ENCODE measurements at places on chromosomes 2 and 18. TPM values are rescaled to one million over a fixed set of nuclear protein-coding genes. Genes with fewer than 3 reads are reported as not detected.

DNA sequence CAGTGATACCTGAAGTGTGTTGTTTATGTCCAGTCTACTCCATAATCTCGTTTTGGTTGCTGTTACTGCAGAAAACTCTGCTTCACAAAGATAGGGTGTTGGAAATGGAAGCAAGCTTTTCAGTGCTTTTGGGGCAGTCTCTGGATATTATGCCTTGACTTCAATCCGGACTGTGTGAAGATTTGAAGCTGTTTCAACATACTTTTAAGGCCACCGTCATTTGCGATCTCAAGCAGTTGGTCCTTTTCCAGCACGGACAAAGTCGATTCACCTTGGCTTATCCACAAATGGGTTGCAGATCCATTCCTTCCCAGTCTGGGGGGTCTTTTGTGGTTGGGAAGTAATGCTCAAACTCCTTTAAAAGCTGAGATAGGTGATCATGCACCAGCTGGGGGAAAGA lies 20.4 kb downstream of the RBKS start:
- no peaks in the 10 kb centered on the region for H3K4me1 ChIP-seq
- no peak overlapping the region for H3K4me3 ChIP-seq
- DNase-seq = no peak
- no peaks in the 10 kb centered on the region for H3K36me3 ChIP-seq
- no peaks in the 10 kb centered on the region for H3K27me3 ChIP-seq

- no peak for DNase-seq
- no peaks in the 10 kb centered on the region for H3K27me3 ChIP-seq
- H3K27ac ChIP-seq = peak overlapping the region; percentile 3
- peaks cover 3% of the 10 kb centered on the region for H3K36me3 ChIP-seq
- H3K4me3 ChIP-seq = no peak overlapping the region
Measured at GRCh38 chr2:26122630-26123029, 50.3 kb upstream of the GAREM2 start.

- H3K27ac ChIP-seq = no peak overlapping the region
- peaks cover 7% of the 10 kb centered on the region for H3K4me1 ChIP-seq
- no peak overlapping the region for H3K4me3 ChIP-seq
- H3K36me3 ChIP-seq = no peaks in the 10 kb centered on the region
- peaks cover 2% of the 10 kb centered on the region for H3K27me3 ChIP-seq
- no peak for DNase-seq
Measured at GRCh38 chr18:76102156-76102555, 392.9 kb downstream of the ZNF516 start.

- H3K4me1 ChIP-seq = peaks cover 48% of the 10 kb centered on the region
- peak overlapping the region; percentile 98 for H3K4me3 ChIP-seq
- peak overlapping the region; percentile 93 for H3K27ac ChIP-seq
- no peaks in the 10 kb centered on the region for H3K27me3 ChIP-seq
- DNase-seq = no peak
Measured at GRCh38 chr18:23453680-23454058, 582 bp downstream of the RIOK3 start.

Gene CCDC178
- total RNA-seq = not detected

Gene CYP27C1
- total RNA-seq = not detected

Measured in activated CD8-positive, alpha-beta T cell treated with anti-CD3 and anti-CD28 coated beads for 36 hours (primary cell).